Caudate nucleus (tissue), 63 donors: ENCODE measurements at places on chromosomes 7 and 10.

DNA sequence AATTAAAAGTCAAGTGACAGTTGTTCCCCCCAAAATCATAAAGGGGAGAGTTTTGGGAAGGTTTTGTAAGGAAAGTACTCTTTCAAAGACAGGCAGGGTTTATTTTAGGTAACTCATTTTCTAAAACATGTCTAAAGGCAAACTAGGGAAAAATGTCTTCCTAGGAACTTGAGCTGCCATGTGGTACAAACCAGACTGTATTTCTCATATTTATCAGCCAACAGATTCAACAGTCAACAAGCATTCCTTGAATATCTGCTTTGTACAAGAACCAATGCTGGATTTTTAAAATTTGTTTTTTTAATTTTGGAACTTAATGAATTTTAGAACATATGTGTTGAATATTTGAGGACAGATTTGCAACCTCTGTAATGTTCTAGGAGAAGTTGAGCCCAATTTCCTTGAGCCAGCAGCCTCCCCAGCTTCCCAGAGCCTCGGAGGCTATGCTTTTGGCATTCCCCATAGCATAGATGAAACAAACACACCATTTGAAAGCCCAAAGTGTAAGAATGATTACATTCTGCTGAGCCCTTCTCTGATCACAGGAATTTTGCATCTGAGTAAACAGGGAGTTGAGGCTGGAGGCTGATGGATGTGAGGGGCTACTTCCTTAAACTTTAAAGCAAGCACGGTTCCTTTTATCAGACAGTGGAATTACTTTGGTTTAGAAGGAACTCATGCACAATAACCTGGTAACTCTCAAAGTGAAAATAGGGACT, 345.1 kb downstream of the RNLS start:
- DNase-seq: no peak

DNA sequence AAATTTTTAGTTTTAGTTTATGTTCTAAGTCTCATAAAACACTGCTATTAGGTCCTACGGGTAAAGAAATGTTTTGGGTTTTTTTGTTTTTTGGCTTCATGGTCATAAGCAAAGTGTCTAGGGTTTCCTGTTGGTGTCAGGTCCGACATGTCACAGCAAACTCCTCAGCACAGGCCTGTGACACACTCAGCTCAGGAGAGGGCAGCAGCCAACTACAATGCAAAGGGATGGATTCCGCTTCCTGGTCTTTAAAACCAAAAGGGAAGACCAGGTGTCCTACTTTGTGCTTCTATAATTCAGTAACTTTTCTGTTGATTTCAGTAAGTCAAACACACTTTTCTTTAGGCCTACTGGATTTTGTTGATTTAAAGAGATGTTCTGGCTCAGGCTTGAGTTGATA, 83.8 kb upstream of the MACROH2A2 start:
- no peak for DNase-seq

GRCh38 chr10:120368927-120369326, 88.1 kb upstream of the PLPP4 start:
- DNase-seq: no peak

GRCh38 chr10:73086816-73087215, 9.8 kb downstream of the P4HA1 start:
- DNase-seq: no peak

DNA sequence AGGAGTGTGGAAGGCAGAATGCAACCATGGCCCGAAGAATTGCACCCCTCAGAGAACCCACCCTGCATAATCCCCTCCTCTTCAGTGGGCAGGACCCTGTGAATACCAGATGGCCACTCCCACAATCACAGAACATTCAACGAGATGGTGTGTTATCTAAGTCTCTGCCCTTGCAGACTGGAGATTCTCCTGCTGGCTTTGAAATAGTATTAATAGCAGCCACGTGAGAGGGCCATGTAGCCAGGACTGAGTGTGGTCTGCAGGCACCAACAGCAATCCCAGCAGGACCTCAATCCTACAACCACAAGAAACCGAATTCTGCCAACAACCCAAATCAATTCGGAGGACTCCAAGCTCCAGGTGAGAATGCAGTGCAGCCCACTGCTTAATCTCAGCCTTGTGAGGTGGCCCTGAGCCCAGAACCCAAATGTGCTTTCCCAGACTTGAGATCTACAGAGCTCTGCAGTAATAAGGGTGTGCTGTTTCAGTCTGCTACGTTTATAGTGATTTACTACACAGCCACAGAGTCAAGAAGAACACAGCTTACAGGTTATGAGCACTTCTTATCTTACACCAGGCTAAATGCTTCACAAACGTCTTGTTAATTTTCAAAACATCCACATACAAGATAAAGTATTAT, 72.1 kb downstream of the VOPP1 start:
- no peak for DNase-seq

GRCh38 chr7:157204134-157204533, 65.4 kb downstream of the UBE3C start:
- DNase-seq: no peak

- DNase-seq: no peak
Observed at GRCh38 chr7:84477786-84478478, 283.3 kb upstream of the SEMA3A start.

GRCh38 chr10:102630663-102631062, 13.6 kb upstream of the TRIM8 start:
- DNase-seq: peak; percentile 22

DNA sequence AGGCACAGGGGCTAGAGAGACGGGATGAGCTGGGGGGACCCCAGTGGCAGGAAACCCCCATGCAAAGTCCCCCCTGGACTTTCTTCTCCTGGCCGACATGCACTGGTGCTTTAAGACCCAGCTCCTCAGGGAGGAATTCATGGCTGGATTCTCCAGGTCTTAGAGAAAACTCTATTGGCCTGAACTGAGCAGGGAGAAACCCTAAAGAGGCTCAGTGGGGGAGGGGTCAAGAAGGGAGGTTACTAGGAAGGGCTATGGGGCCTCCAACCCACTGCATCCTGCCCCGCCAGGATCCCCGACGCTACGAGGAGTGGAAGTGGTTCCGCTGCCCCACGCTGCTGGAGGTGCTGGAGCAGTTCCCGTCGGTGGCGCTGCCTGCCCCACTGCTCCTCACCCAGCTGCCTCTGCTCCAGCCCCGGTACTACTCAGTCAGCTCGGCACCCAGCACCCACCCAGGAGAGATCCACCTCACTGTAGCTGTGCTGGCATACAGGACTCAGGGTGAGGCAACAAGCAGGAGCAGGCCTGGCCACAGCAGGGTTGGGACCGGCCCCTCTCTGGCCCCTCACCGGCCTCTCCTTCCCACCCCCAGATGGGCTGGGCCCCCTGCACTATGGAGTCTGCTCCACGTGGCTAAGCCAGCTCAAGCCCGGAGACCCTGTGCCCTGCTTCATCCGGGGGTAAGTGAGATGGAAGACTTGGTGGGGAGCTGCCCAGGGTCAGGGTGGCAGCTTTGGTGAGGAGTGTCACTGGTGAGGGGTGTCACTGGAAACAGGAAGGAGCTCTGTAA, 13.8 kb downstream of the ATG9B start:
- no peak for DNase-seq

- no peak for DNase-seq
Observed at GRCh38 chr10:91007655-91008054, 86.8 kb upstream of the ANKRD1 start.

- DNase-seq: no peak
Observed at GRCh38 chr10:101062232-101063049, 652 bp downstream of the KAZALD1 start.

DNA sequence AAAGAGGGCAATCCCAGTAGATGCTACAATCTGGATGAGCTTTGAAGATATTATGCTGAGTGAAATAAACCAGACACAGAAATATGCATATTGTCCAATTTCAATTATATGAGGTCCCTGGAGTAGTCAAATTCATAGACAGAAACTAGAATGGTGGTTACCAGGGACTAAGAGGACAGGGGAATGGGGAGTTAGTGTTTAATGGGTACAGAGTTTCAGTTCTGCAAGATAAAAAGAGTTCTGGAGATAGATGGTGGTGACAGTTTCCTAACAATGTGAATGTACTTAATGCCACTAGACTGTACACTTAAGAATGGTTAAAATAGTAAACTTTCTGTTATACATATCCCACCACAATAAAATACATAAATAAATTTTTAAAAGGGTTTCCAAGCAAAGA, 236.6 kb downstream of the ELMO1 start:
- DNase-seq: no peak

DNA sequence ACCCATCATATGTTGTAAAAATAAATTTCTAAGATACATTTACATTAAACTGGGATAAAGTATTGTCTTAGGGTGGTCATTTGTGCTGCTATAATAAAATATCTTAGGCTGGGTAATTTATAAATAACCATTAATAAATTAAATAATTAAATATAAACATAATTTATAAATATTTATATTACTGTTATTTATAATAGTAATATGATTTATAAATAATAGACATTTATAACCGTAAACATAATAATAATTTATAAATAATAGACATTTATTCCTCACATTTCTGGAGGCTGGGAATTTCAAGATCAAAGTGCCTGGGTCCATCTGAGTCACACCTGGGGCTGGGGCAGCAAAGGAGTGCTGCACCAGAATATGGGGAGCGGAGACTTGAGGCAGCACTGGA, 31.1 kb downstream of the ZWINT start:
- DNase-seq: no peak

GRCh38 chr7:150719960-150720891, 3.8 kb downstream of the GIMAP1 start:
- DNase-seq: no peak

GRCh38 chr10:89741126-89741762, 39.9 kb downstream of the KIF20B start:
- DNase-seq: no peak

- DNase-seq: no peak
Observed at GRCh38 chr7:12716722-12717121, 29.3 kb downstream of the ARL4A start.

GRCh38 chr10:133458021-133458709, 4.4 kb downstream of the SCART1 start:
- no peak for DNase-seq

- no peak for DNase-seq
Observed at GRCh38 chr7:151517601-151518104, 2.0 kb downstream of the RHEB start.

- no peak for DNase-seq
Observed at GRCh38 chr7:104679085-104679484, 334.9 kb upstream of the KMT2E start.

- no peak for DNase-seq
Observed at GRCh38 chr7:30214651-30215137, 69.7 kb upstream of the ZNRF2 start.

GRCh38 chr7:28808796-28809533, 149.2 kb downstream of the TRIL start:
- no peak for DNase-seq

GRCh38 chr10:59880971-59881510, 25.3 kb downstream of the CCDC6 start:
- no peak for DNase-seq

GRCh38 chr10:3803927-3804741, 19.1 kb upstream of the KLF6 start:
- DNase-seq: no peak

- no peak for DNase-seq
Observed at GRCh38 chr10:19762026-19762425, 54.2 kb upstream of the PLXDC2 start.

DNA sequence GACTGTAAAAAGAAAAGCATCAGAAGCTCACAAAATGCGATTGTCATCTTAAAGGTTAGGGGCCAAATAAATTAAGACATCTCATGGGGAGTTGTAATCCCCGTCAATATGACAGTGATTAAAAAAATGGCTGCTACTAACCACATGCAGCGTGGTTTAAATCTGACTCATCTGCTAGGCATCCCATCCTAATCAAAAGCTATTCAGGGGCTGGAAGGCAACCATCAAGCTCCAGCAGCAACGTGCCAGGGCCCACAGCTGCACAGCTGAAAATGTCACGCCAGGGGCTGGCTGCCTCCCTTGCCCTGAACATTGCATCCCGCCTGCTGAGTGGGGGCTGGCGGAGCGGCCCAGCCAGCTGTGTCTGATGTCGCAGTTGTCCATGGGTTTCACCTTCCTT, 66.3 kb upstream of the FRMD4A start:
- peak; percentile 42 for DNase-seq

DNA sequence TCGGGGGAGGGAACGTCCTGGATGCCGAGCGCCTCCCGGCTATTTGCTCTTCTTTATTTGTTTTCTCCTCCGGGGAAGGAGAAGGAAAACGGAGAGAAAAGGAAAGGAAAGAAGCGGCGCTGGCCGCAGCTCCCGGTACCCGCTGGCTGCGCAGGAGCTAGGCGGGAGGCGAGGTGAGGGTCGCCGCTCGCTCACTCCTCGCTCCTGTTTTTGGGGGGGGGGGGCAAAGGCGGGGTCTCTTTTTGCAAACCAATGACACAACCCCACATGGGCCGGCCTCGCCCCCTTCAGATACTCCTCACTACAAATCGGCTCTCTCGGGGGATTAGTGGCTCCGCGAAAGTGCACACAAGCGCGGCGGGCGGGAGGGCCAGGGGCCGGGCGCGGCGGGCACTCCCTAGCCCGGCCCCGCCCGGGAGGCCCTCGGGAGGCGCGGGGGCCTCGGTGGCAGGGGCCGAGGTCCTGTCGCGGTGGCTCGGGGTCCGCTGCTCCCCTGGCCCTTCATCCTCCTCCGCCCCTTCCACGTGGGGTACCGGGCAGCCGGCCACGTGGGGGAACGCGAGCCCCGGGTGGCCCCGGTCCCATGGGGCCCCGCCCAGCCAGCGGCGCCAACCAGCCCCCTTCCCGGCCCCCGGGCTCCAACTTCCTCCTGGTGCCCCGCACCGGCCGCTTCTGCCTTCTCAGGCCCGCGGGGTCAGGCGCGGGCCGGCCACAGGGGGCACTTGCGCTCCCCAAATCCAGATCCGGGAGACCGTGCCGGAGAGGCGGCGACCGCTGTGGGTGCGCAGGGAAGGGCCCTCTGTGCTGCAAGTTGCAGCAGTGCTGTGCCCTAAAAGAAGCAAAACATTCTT, 718 bp upstream of the CTBP2 start:
- peak; percentile 47 for DNase-seq

DNA sequence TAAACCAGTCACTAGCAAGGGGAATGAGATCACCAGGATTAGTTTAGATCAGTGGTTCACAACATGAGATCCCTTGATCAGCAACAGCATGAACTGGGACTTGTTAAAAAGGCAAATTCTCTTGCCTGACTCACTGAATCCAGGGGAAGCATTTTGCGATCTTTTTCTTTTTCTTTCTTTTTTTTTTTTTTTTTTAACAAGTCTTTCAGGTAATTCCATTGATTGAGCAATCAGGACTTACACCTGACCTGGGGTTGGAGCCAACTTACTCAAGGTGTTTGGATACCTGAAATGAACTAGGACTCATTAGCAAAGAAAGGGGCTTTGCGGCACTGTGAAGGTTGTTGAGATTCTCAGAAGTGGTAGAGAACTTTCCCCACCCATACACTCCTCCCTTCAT, 47.1 kb upstream of the PRR15 start:
- DNase-seq: no peak

DNA sequence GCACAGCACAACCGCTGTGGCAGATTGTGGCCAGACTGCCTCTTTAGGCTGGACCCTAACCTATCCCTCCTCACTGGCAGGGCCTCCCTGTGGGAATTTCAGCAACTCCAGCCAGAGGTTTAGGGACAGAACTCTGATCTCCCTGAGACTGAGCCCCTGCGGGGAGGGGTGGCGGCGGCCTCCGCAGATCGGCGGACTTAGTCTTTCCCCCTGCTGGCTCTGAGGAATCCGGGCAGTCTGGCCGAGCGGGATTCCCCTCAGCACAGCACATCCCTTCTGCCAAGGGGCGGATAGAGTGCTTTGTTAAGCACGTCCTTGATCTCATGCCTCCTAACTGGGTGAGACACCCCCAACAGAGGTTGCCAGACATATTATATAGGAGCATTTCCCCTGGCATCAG, 224.2 kb upstream of the NPY start:
- DNase-seq: no peak

- DNase-seq: no peak
Observed at GRCh38 chr7:55977831-55978230, 13.4 kb downstream of the NIPSNAP2 start.

GRCh38 chr10:77279207-77279606, 358.4 kb downstream of the KCNMA1 start:
- no peak for DNase-seq
